ENCODE measurements at places on chromosomes 4 and X.

- no peak for ATAC-seq
These were observed 112.9 kb upstream of the PJA1 start for GRCh38 chrX:69278031-69278687.

- ATAC-seq = no peak
These were observed 459.7 kb downstream of the IL15 start for GRCh38 chr4:142095886-142096605.

DNA sequence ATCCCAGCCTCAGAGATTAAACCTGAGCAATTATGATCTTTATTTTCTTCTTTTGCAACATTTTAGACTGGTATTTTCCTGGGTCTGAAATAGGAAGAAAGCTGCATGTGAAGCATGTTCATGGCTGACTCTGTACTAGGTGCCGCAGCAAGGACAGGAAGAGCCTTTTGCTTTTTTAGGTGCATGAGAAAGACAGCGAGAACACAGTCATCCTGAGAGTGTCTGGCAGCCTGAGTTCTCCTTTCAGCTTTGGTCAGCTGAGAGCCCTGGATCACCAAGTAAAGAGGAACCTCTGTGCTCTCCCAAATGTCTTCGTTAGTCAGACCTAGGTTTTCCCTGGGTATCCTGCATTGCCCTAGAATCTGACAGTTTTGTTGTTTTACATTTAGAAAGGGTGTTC, 29.8 kb downstream of the FAM149A start:
- peak; percentile 48 for ATAC-seq

DNA sequence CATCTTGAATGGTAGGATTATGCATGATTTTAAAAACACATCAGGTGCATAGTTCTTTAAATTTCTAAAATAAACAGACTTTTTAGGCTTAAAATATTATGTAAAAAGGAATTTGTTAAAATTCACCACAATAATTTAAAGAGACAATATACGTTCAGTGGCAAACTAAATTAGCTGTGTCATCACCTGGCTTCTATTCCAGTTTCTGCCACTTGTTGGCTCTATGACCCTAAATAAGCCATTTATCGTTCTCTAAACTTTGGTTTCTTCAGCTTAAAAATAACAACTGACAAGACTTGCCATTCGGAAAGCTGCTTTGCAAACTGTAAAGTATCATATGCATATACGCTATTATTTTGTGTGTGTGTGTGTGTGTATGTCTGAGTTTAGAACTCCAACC, 141.3 kb downstream of the MGST2 start:
- no peak for ATAC-seq

DNA sequence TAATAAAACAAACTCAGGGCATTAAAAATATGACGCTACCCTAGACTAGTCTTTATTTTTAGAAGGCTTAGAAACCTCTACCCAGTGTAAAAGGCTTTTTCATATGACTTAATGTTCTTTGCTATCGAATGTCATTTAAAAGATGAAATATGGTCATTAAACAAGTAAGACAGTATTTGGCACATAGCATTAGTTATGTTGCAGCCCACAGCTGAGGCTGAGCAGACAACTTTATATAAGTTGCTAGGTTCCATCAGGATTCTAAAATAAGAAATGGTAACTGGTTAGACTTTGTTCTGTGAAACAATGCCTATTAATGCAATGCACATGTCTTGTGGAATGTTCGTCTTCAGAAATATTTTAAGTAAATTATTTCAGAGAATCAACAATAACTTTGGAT, 10.4 kb upstream of the PRSS12 start:
- ATAC-seq = no peak

GRCh38 chrX:17546356-17546755, 171.4 kb downstream of the NHS start:
- no peak for ATAC-seq

- no peak for ATAC-seq
These were observed 2.7 kb upstream of the PYURF start for GRCh38 chr4:88526221-88526815.

DNA sequence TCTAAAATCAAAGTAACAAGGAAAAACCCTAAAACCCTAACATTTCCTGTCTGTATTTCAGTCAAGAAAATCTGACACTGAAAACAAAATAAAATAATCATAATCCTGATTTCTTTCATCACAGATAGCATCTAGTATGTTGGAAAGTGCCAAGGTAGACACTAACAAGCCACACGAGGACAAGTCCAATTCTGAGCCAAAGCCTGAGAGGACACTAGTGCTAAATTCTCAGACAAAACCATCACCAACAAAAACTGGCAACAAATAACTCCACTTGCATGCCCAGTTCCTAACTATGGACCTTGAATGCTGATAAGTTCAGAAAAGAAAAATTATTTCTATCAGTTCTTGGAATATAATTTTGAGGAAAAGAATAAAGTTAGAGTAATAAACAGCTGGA, 113.7 kb downstream of the MANBA start:
- ATAC-seq = no peak

- ATAC-seq = peak; percentile 41
These were observed 15.7 kb downstream of the OFD1 start for GRCh38 chrX:13750204-13750603.

DNA sequence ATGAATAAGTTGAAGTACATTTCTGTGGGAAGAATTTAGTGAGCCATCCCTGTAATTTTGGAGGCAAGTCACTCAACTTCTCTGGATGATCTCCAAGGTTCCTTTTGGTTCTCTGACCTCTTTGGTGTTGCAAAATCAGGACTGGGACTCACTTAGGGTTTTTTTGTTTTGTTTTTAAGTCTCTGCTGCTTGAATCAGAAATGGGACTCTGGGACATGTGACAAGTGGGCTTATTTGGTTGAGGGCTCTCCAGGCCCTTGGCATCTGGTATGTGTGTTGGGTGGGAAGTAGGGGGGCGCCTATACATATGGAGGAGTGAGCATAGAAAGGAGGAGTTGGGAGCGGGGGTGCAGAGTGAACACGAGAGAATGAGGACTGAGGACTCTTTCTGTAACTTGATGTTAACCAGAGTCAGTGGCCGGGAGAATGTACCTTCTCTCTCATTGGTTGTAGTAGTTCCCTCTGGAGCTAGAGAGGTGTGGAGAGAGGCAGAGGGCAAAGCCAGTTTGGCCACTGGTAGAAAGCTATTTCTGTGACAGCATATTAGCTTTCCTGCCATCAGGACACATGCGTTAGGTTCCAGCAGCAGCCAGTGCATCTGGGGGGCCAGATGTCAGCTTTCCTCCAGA, 1.9 kb downstream of the ARHGAP10 start:
- no peak for ATAC-seq

GRCh38 chrX:8967461-8967860, 66.5 kb downstream of the FAM9B start:
- ATAC-seq = no peak

DNA sequence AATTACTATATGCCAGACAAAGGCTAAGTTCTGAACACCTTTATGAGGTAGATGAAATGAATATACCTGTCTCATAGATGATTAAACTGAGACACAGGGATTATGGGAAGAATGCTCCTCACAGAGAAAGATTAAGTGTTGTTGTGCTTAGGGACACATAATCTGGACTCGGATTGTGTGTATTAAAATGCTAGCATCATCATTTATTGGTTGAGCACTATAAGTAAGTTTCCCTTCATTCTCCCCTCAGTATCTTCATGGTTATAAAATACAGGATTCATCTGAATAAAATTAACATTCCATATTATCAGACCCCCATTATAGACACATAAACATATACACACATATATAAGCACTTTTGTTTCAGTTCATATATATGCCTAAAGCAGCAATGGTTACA, 463.5 kb downstream of the PPP4R3C start:
- ATAC-seq = no peak

DNA sequence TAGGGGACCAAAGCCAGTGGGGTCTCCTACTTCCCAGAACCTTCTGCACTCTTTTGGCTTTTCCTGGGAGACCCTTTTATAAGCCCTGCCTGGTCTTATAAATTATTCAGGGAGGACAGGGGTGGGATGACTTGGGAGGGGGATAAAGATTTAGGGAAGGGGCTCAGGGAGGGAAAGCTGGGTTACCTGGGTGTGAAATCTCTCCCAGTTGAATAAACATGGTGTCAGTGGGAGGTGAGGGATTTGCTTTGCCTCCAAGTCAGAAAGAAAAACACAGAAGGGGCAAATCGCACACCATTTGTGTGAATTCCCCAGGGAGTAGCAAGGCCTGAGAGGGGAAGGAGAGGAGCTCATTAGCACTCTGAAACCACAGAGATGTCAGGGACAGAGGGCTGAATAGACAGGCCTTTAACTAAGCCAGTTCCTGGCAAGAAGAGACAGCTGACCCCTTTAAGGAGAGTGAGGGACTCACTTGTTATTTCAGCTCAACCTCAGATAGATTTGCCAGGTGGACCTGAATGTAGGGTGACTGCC, at the start of gene RIPPLY1:
Gene RIPPLY1, minus strand, starts transcription at position 51 of the 534 bp plus-strand sequence. CDS start 54 bp downstream, outside the sequence.
- ATAC-seq = no peak

GRCh38 chr4:38950159-38950558, 82.0 kb downstream of the TMEM156 start:
- ATAC-seq = no peak

GRCh38 chr4:39051492-39051891, 10.5 kb upstream of the KLHL5 start:
- ATAC-seq = no peak

GRCh38 chrX:44873415-44874276, 658 bp downstream of the KDM6A start:
- no peak for ATAC-seq

DNA sequence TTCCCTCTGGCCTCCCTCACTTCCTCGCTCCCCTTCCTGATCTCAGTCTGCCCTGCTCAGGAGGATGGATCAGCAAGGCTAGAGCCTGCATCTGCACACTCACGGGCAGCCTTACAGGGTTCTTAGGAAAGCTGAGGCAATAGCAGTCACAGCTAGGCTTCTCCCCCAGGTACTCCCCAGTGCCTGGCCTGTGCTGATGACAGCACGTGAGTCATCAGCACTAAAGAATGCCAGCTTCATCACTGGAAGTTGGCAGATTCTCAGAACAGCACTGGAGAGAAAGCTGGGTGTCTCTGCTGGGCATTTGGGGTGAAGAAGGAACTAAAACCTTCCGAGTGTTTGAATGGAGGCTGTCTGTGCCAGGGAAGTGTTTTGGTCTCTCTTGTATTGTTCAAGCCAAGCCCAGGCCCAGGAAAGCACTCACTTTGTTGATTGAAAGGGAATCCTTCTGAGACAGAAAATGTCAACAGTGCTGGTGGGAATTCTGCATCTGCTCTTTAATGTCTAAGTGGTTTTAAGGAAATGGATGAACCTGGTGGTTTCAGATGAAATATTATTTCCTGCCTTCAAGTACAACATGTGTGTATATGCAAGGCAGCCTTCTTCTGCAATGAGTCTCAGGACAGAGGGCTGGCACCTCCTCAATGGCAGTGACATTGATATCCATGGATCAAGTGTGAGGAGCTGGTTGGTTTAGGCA, 73.0 kb upstream of the SCOC start:
- no peak for ATAC-seq

GRCh38 chr4:12409507-12410190, 981.0 kb upstream of the HS3ST1 start:
- no peak for ATAC-seq

DNA sequence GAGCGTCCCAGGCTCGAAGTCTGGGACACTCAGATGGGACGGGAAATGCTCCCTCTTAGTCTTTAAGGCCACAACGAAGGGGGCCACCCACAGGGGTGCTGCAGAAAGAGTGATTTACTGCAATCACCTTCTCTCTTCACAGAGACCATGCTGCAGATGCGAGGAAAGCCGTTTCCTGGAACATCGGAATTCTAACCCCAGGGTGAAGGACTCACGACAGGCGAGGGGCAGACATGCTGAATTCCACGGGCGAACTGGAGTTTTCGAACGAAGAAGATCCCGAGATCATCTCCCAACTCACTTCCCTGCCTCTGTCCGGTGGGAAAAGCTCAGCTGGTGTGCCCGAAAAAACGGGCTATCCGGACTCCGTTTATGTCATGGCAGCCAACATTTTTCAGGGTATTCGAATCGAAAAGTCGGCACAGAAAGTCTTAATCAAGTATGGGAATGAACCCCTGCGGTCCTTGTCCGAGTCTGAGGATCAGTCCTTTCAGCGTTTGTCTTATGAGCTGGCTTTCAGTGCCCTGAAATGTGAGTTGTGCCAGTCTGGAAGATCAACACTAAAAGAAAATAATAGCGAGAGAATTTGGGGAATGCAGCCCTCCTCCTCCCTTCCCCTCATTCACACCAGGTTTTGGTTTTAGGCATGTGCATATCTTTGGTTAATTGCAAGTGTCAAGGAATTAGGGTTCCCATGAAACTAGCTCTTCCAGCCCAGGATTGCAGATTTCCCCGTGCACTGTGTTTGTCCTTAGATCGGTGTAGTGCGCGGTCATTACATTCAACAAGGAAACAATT, 905 bp downstream of the NSUN7 start:
- no peak for ATAC-seq

DNA sequence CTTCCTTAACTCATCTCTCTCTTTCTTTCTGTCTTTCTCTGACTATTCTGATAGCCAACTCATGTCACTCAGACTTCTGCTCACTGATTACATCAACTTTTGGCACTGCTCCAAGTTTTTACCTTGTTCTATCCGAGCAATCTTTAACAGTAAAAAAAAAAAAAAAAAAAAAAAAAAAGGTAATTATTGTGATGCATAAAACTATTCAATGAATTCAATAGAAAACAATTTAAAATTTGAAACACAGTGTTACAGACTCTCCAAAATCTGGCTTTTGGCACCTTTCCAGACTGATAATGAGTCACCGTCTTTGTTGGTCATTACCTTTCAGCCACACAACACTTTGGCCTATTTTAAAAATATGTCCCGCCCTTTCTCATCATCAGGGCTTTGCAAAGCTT, 229.5 kb downstream of the GALNTL6 start:
- ATAC-seq = no peak

- ATAC-seq = no peak
These were observed 184.1 kb upstream of the PPARGC1A start for GRCh38 chr4:24073948-24074347.

- ATAC-seq = no peak
These were observed 29.3 kb upstream of the TLR3 start for GRCh38 chr4:186039697-186040096.

- ATAC-seq = no peak
These were observed 89.8 kb upstream of the ADGRG2 start for GRCh38 chrX:19212037-19212436.

DNA sequence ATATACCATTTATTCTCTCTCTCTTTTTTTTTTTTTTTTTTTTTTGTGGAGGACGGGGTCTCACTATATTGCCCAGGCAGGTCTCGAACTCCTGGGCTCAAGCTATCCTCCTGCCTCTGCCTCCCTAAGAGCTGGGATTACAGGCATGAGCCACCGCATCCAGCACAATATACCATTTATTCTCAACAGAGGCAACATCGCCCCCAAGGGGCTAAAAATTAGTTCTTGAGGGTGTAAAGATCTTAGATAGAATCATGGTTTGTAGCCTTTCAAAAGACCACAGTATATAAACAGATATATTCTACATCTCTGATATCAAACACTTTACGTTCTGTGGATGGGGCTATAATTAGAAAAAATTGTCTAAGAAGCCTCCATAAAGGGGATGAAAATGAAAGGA, 39.8 kb upstream of the TCEAL2 start:
- ATAC-seq = no peak

- ATAC-seq = no peak
These were observed 19.9 kb upstream of the SLC7A11 start for GRCh38 chr4:138262030-138262429.
